Forelimb muscle (tissue), 1 donor: ENCODE measurements at places on chromosomes 1 and 21.

GRCh38 chr1:234170622-234171021, 202.6 kb upstream of the COA6 start:
- DNase-seq = no peak

GRCh38 chr21:26422138-26422537, 150.9 kb downstream of the CYYR1 start:
- DNase-seq = no peak

- no peak for DNase-seq
Observed at GRCh38 chr1:178966312-178966711, 59.4 kb upstream of the FAM20B start.

- no peak for DNase-seq
Observed at GRCh38 chr1:44854970-44855369, 11.9 kb upstream of the PTCH2 start.

GRCh38 chr1:18557621-18558465, 72.8 kb upstream of the PAX7 start:
- no peak for DNase-seq
